Naive B cell (primary cell): ENCODE measurements at places on chromosomes 4 and X. TPM values are rescaled to one million over a fixed set of nuclear protein-coding genes. Genes with fewer than 3 reads are reported as not detected.

CENPI gene
- not detected for polyA plus RNA-seq

GRCh38 chr4:83454686-83455085 is 937 bp downstream of the HELQ start:
- no peak for DNase-seq

- DNase-seq: no peak
Measured at GRCh38 chr4:37799941-37800554, 26.4 kb upstream of the PGM2 start.

DNA sequence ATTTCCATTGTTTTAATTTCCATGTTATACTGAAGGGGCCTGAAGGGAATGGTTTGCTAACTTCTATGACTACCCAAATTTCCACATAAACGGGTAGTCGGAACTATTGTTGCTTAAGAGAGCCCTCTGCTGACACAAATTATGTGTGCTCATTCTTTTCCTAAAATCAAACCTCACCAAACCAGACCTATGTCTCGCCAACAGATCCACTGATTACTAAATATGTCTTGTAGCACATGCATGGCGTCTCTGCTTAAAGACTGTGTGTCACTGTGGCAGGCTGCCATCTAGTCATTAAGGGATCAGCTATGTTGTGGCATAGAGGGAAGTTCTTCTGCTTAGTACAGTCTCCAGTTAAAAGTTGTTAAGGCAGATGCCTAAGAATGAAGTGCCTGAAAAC is 25.1 kb downstream of the PIR start:
- DNase-seq: no peak

DNA sequence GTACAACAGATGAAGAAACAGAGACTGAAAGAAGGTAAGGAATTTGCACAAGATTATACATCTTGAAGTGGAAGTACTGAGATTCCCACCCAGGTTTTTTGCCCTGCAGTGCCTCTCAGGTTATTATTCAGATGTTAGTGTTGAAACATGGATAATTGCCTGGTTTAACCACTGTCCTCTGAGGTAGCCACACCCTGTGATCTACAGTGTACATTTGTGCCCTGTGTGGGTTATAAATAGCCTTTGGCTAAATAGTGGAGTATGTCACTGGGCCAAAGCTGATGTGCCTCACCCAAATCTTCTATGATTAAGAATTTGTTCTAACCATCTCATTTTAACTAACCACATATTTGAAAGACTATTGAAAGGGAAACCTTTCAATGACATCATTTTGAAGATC is 5.4 kb upstream of the ASB5 start:
- no peak for DNase-seq

SSX2B gene
- not detected for polyA plus RNA-seq

TTC29 gene
- polyA plus RNA-seq: not detected

JADE3 gene
- 3.4 TPM for polyA plus RNA-seq

- DNase-seq: no peak
Measured at GRCh38 chr4:17769406-17770174, 11.8 kb downstream of the FAM184B start.

RPGR gene
- polyA plus RNA-seq: 6.4 TPM
